NCI-H774 (cell line): ENCODE measurements at places on chromosomes 6 and 20.
A peak's percentile ranks its signal among the peaks of the same experiment; 100 is the strongest.

DNA sequence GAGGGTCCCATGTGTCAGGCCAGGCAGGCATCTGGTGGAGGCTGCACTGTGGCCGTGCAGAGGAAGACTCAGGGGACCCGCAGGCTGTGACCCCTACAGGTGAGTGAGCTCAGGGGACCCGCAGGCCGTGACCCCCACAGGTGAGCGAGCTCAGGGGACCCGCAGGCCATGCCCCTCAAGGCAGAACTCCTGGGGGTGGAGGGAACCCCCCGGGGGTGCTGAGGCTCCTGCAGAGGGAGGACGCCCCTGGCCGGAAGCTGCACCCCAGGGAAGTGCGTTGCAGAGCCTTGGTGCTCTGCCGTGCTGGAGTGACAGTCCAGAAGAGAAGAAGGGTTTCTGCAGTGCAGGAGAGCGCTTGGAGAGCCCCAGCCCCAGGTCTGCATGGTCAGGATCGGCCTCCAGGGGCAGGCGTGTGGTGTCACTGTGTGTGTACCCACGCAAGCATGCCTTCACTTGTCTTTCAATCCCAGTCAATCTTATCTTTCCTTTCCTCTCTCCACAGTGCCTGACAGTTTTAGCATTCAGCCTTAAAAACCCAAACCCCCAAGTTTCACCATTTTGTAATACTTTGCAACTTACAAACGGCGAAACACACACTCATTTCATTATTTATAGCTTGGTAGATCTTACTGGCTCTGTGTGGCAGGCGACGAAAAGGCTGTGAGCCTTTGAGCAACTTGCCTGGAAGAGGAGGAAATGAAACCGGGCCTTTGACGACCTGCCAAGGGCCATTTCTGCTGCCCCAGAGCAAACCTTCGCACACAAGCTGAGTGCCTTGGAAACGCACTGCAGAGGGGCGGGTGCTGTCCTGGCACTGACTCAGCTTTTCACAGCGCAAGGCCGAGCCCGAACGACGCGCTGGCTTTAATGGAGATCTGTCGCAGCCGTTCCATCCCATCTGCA lies 101.4 kb upstream of the AGPAT4 start:
- no peak for DNase-seq

DNA sequence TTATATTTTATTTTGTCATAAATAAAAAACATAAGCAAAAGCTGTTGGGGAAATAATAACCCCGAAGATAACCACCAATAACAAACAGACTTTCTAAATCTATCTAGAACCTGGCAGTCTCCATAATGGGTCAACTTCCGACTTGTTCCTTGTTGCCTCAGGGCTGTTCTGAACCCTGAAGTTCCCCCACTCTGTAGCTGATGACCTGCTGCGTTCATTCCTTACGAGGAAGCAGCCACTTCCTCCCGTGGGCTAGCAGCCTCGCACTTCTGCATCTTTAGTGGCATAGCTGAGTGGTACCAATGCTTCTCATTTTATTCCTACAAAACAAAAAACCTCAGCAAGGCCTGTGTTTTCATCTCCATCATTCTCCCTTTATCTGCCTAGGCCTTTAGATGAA lies 103.0 kb downstream of the PLEKHG1 start:
- DNase-seq, result no peak

DNA sequence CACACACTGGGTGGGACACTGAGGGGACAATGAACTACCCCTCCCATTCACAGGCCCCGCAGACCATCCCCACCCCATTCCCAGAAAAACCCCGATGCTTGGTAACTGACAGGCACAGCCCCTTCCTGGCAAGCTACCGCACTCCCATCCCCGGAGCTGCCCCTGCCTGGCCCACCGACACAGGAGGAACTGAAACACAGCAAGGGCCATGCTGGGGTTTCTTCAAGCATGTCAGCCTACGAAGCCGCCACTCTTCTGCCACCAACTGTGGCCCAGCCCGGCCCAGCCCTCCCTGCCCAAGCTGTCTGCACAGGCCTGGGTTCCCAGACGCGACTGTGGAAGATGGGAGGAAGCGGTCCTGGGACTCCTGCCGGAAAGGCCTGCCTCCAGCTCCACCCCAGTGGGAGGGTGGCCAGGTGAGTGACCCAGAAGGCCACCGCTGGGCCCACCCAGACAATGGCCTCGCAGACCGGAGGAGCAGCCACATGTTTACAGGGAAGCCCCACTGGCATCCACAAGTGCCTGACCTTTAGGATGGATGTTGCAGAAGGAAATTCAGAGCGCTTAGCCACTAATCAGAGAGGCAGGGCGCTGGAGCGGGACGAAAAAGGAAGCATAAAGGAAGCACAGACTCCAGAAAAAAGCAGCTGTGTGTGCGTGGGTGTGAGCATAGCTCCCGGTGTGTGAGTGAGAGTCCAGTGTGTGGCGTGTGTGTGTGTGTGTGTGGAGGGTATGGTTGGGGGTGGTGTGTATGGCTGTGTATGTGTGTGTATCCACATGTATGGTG lies 91.6 kb downstream of the PRND start:
- no peak for DNase-seq

DNA sequence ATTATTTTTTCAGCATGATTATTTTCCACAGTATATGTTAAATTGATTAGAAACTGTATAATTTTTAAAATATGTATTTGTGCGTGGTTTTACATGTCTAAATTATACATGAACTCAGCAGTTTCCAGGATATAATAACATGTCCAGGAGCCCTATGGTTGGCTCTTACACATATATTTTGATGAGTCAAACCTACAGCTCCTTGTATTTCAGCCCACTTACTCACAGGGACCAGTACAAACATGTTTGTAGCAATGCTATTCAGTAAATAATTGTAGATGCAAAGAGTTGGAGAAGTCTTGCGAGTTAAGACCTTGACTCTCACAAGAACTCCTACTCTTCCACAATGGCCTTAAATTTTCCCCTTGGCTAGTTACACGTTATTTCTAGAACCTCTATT lies 107.2 kb upstream of the SASH1 start:
- no peak for DNase-seq

GRCh38 chr20:57473246-57474048 lies 51.5 kb downstream of the CTCFL start:
- DNase-seq, result no peak

DNA sequence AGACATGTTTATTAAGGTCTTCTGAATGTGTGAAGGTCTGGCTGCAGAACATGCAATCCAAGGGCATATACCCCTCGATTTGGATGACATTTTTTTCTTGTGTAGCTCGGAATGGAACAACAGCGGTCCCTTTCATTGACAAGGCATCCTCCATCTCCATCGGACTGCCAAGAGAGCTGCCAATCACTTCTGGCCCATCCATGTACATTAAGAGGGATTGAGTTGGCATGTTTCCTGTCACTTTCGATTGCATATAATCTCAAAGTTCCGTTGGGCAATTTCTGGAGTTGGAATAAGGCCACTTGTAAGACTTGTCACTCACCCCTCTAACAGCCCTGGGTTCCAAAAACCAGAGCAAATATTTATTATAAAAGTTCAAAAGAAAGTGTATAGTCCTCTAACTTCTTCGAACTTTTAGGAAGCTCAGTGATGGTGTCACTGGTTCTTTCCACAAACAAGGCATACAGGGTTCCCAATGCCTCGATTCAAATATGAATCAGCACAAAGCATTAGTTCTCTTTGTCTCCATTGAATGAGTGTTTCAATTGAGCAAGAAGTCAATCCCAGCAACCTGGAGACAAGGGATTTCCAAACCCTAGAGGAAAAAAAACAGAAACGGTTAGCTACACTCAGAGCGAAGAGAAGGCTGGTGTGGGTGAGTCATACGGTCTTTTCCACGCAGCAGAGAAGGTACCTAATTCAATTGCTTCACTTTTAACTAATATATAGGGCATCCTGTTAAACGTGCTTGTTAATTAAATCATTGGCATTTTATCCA lies 10.9 kb downstream of the ZNF217 start:
- DNase-seq, result no peak

GRCh38 chr6:52330470-52330869 lies 31.5 kb upstream of the PAQR8 start:
- peak; percentile 9 for DNase-seq

- DNase-seq, result no peak
These were observed 12.4 kb downstream of the TBC1D7 start for GRCh38 chr6:13315896-13316295.

DNA sequence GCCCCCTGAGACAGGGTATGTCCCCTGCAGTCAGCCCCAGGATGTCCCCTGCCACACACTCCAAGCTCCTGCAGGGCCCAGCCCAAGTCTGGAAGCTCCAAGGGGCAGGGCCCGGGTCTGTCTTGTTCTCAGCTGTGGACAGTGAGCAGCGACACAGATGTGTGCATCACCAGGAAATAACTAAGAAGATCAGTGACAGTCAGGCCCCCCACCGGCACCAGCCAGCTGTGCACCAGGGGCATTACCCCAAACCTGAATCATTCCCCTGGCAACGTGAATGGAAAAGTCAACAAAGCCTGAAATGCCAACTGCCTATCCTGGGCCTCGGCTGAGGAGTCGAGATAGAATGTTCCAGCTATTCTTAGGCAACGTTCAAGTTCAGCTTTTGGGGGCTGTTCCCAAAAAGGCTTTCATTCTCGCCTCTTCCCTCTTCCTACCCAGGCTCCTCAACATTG lies 105.0 kb downstream of the PREX1 start:
- DNase-seq, result no peak

DNA sequence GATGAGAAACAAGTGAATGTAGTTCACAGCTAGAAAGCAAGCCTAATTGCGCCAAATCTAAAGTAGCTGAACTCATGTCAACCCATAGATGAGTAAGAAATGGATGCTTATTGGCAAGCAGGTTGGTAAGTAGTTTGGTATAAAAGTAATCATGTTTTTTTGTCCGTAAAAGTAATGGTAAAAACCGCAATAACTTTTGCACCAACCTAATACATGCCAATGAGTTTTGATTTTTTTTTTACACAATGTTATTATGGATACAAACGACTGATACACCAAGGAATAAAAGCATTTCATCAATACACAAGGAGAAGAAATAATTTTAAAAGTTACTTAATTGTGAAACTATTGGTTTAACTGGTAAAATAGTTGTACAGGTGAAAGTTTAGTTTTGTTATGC lies 977.5 kb downstream of the EYS start:
- no peak for DNase-seq

DNA sequence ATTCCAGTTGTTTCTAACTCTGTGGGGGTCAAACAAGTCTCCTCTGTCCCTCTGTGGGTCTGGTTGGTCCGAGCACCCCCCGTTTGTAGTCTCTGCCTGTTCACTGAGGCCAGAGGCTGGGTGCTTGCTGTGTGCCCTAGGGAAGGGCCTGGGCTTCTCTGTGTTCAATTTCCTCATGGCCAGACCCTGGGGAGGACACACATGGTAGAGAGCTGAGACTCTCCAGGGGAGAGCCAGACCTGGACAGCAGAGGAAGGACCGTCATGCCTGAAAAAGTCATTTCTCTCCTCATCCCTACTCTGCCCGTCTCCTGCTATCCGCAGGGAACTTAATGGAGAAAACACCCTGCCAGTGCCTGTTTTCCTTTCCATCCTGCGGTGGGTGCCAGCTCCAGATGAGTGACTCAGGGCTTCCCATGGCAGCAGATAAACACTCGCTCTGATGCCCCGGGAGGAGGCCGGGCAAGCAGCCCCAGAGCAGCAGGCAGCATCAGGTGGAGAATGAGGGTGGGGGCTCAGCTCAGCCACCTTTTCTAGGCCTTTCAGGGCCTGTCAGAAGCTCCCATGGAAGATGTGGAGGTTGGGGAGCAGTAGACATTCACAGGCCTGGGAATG lies 51.9 kb downstream of the SNAI1 start:
- DNase-seq, result no peak

DNA sequence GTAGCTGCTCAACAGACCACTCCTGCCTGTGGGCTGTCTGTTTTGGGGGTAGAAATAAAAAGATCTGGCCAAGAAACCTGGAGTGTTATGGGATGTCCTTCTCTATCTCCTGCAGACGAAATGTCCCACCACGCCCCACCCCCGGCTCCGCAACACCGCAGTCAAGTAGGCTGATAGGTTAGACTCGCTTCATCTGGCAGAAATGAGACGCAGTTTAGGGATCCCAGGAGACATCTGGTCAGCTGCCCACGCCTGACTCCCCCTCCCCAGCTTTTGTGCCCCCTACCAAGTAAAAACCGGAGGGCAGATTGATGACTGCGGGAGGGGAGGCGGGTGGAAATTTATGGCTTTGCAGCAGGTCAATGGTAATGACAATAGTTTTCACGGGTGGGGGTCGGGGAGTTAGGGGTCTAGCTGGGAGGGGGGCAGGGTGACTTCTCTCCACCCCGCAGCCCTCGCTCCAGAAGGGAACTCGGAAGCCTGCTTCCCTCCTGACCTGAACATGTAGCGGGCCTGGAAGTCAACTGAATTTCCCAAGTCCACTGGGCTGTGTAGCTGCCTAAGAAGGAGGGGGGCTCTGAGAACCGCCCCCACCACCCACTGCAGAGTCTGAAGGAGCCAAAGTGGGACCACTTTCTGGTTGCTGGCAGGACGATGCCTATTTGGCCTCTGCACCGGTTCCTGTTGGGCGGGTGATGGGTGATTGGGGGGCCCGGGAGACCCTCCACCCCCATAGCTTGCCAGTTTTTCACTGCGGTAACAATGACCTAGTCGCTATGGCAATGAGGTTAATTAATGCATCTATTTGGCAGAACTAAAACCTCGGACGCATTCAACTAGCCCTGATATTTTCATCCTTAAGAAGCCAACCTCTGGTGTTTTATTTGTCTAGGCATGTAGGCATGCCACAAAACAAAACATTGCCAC lies 25.7 kb downstream of the PMEPA1 start:
- no peak for DNase-seq

- DNase-seq, result no peak
These were observed 4.6 kb downstream of the SYTL3 start for GRCh38 chr6:158654498-158654897.

DNA sequence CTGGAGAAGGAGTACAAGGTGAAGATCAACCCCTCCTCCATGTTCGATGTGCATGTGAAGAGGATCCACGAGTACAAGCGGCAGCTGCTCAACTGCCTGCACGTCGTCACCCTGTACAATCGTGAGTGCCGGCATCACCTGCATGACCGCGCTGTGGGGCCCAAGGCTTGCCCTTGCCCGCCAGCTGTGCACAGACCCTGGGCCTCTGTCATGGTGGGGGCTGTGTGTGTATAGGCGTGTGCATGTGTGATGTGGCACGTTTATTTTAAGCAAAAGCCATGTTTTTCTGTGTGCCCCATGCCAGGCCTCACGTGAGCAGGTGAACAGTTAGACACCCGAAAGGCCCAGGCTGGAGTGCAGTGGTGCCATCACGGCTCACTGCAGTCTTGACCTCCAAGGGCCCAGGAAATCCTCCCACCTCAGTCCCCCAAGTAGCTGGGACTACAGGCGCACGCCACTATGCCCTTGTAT lies 36.3 kb downstream of the PYGB start:
- DNase-seq, result no peak

DNA sequence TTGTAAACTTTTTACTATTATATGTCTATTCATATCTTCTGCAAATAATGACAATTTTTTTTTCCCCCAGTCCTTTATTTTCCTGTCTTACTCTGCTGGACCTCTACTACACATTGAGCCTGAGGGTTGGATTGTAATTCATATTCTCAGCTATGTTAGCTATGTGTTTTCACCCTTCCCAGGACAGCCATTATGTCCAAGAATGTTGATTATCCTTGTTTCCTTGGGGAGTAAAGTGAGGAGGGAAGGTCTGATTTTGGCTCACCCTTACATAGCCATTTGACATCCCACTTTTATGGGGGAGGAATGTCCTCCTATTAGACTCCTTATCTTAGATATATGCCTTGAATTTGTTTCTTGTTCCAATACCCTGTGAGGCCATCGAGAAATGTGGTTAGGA lies 17.6 kb upstream of the TBC1D32 start:
- no peak for DNase-seq

GRCh38 chr20:64079273-64080012 lies at the start of gene RGS19:
TSS of gene RGS19 (minus strand) at chr20:64079518. CDS start at chr20:64076886, 2,632 bp downstream.
- peak; percentile 59 for DNase-seq
